ENCODE measurements at places on chromosomes 5 and 9.

GRCh38 chr5:124056991-124057723, 545.2 kb downstream of the CSNK1G3 start:
- no peak for DNase-seq

- DNase-seq, result no peak
Observed at GRCh38 chr5:1662559-1663085, 137.0 kb downstream of the MRPL36 start.

DNA sequence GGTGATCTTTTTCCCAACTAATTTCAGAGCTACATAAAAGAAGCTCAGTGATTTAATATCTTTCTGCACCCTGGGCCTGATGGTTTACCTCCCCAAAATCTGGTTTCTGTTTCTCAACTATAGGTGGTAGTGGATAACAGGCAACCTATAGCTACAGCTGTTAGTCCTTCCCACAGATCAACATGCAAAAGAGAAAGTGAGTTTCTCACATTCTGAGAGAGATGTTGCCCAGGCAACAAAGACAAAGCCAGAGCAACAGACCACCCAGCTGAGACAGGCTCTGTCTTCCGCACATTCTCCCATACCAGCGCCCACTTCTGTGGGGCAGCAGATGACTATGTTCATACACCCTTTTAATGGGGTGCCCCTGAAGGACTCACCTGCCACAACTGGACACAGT, 40.7 kb upstream of the PPP2R2B start:
- no peak for DNase-seq

GRCh38 chr9:36029765-36030528, 6.8 kb upstream of the RECK start:
- DNase-seq, result no peak

DNA sequence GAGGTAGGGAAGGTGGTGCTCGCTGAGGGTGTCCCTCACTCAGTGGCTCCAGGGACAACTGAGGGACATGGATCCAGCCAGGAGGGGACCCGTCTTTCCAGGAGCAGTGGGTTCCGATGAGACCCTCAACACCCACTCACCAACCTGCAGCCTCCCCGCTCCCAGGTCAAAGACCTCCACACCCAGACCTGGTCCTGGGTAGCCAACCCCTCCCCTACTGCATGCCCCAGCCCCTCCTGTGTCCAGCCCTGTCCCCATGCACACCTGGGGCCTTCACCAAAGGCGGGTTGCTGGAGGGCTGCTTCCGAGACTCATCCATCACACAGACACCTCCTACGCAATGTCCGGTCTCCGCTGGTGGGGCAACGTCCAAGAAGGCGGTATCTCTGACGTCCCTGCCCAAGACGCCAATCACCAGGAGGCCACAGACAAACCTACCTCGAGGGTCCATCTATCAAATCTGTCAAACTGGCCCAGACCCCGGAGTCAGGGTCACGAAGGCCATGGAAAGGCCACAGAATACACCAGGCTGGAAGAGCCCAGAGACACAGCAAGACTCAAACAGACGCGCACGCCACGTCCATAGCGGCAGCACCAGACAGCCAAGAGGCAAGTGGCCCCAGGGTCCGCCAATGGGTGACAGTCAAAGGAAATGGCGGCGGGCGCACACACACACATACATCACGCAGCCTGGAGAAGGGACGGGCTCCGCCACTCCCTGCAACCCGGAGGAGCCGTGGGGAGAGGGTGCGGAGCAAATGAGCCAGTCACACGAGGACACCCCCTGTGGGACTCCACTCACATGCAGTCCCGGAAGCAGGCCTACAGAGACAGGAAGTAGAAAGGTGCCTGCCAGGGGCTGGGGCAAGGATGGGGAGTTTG, 10.8 kb downstream of the NACC2 start:
- no peak for DNase-seq

DNA sequence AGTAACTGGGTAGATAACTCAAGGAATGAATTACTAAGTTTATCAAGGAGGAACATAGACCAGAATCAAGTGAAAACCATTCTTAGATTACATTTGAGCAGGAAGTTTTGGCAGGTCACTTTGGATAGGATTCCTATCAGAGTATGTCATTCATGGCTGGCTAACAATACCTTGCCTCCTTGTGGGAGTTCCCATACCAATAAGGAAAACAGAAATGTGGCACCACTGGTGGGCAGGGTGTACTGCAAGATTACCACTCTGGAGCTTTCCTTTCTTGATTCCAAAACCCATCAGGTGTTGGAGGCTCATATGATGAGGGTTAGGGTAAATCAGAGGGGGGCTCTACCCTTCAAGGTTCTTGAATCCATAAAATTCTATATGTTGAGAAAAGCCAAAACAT, 18.6 kb upstream of the SPATA31D1 start:
- no peak for DNase-seq

GRCh38 chr5:111255169-111255568, 31.0 kb downstream of the CAMK4 start:
- no peak for DNase-seq

DNA sequence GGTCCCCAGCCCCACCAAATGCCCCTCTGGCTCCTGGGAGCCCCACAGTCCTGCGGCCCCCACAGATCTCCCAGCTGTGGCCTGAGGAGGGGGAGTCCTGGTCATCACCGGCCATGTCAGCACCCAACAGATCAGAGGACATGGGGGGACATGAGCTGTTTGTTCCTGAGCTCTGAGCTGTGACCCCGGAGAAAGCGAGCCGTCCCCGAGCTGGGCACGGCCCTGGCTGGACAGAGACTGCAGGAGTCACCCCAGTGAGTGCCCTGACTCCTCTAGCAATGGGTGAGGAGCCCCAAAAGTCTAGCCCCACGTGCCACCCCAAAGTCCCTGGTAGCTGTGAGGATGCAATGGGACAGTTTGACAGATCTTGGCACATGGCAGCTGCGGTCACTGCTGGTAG, 25.7 kb downstream of the CCDC187 start:
- DNase-seq, result no peak

DNA sequence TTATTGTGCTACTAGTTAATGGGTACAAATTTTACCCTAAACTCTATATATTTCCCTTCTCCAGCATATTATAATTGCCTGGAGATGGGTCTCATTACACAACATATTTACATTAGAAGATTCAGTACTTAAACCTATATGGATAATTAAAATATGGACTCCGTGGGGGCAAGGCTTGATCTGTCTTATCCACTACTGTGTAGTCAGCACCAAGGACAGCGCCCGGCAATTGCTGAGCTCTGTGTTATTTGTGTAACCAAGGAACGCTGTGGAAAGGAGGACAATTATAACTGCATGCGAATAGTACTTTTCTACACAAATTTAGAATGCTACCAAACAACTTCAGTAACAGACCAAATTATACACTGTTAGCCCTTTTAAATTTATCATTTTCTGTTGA, 77.7 kb downstream of the DNAH5 start:
- DNase-seq, result no peak

GRCh38 chr5:176743868-176744583, 66.3 kb upstream of the UNC5A start:
- DNase-seq, result no peak

GRCh38 chr5:157719245-157719644, 12.0 kb upstream of the THG1L start:
- no peak for DNase-seq

All from stimulated activated CD8-positive, alpha-beta memory T cell treated with anti-CD3 and anti-CD28 coated beads, Interleukin-4, amount 100 ng/mL, for 4 hours (primary cell).